COLO829 (cell line): ENCODE measurements at places on chromosomes 13 and 19.
A peak's percentile ranks its signal among the peaks of the same experiment; 100 is the strongest.

DNA sequence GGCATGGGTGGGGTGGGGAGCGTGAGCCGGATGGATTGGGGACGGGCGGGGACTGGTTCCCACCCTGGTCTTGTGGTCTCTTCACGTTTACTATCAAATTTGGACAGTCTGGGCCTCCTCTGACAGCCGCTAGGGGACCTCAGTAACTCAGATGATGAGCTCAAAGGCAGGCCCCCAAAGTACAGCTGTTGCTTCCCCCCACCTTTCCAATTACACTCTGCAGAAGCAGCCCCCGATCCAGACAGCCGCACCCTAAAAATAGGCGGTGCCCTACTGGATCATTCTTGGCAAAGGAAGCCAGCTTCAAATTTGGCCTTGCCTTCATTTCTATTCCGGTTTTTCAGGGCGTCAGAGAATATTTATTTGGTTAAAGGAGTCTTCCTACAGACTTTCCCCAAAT, 1.9 kb upstream of the FOXO1 start:
- DNase-seq = no peak

DNA sequence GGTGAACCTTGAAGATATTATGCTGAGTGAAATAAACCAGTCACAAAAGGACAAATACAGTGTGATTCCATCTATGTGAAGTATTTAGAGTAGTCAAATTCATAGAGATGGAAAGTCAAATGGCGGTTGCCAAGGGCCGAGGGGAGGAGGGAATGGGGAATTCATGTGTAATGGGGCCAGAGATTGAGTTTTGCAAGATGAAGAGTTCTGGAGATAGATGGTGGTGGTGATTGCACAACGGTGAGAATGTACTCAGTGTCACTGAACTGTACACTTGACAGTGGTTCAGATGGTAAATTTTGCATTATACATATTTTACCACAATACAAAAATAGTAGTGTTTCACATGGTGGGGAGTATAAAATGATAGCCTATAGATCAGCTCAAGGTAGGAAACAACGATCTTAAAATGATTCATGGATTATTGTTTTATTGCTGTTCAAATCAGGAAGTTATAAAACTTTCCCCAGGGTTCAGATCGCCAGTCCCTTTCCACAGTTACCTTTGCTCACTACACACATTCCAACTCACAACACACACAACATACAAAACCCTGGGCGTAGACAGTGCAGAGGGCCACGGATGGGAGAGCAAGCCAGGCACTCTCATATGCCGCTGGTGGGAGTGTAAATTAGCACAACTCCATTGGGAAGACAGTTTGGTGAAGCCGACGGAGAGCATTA, 219.9 kb downstream of the ZIC5 start:
- DNase-seq = no peak

GRCh38 chr13:87153371-87153770, 517.8 kb upstream of the SLITRK5 start:
- no peak for DNase-seq

DNA sequence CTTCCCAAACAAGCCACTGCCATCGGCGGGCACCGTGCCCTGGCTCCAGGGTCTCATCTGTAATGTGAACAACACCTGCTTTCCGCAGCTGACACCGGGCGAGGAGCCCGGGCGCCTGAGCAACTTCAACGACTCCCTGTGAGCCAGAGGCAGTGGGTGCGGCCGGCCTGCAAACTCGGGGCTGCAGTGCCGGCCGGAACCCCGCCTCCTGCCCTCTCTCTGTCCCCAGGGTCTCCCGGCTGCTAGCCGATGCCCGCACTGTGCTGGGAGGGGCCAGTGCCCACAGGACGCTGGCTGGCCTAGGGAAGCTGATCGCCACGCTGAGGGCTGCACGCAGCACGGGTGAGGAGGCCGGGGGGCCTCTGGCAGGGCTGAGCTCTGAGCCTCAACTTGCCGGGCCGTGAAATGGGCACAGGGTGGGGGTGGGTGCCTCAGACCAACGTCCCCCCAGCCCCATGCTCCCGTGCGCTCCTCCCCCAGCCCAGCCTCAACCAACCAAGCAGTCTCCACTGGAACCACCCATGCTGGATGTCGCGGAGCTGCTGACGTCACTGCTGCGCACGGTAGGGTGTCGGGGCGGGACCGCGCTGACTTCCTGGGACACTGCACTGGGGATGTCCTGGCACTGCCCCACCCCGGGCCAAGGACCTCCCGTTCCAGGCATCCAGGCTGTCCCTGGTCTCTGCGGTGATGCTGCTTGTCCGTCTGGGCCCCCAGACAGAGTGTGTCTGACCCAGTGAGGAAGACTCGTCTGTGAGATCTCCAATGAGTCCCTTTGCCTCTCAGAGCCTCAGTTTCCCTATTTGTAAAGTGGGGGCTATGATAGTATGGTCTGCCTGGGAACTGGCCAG, 2.2 kb downstream of the ABCA7 start:
- DNase-seq = no peak

GRCh38 chr19:33424181-33424580, 50.7 kb downstream of the CEBPG start:
- no peak for DNase-seq

DNA sequence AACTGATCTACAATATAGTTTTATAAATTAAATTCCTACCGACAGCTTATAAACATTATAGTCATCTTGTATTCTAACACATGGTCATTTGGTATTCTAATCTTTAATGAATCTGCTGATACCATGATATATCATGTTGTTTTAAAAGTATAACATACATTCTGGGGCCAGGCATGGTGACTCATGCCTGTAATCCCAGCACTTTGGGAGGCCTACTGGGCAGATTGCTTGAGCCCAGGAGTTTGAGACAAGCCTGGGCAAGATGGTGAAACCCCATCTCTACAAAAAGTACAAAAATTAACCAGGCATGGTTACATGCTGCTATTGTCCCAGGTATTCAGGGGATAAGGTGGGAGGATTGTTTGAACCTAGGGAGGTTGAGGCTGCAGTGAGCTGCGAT, 3.1 kb downstream of the ZNF383 start:
- no peak for DNase-seq

GRCh38 chr19:33806434-33806881, 9.8 kb downstream of the KCTD15 start:
- no peak for DNase-seq

- peak; percentile 92 for DNase-seq
Observed at GRCh38 chr13:33229446-33230177, 55.9 kb downstream of the STARD13 start.

DNA sequence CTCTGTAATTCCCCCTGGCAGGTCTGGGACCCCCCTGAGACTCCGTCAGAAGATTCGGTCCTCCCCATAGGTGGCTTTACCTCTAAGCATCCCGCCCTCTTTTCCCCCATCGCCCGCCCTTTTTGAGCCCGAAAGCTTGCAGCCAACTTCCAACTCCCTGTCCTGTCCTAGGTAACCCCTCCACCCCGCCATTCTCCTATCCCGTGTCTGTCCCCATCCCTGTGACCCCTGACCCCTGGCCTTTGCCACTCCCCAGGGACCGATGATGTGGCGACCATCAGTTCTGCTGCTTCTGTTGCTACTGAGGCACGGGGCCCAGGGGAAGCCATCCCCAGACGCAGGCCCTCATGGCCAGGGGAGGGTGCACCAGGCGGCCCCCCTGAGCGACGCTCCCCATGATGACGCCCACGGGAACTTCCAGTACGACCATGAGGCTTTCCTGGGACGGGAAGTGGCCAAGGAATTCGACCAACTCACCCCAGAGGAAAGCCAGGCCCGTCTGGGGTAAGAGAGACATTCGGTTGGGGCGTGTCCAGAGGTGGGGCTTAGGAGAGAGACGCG, 488 bp downstream of the RCN3 start:
- DNase-seq = no peak

DNA sequence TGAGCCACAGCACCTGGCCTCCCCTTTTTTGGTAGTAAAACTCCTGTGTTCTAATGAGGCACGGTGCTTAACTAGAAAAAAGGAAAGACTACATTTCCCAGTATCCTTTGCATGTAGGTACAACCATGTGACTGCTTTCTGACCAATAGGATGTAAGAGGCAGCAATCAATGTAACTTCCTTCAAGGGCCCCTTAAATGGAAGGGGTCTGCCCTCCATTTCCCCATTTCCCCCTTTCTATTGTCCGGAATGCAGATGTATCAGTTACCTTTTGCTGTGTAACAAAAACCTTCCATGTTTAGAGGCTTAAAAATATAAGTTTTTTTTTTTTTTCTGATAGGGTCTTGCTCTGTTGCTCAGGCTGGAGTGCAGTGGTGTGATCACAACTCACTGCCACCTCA, 2.2 kb downstream of the GPR32 start:
- DNase-seq = peak; percentile 51

- DNase-seq = no peak
Observed at GRCh38 chr13:51808811-51809210, 4.8 kb upstream of the DHRS12 start.

GRCh38 chr13:76053181-76053580, 417.1 kb downstream of the LMO7 start:
- no peak for DNase-seq

GRCh38 chr19:43229315-43229714, 23.9 kb upstream of the PSG4 start:
- peak; percentile 42 for DNase-seq
